ENCODE measurements at places on chromosomes 16 and 17.

GRCh38 chr17:17766077-17766743, 70.6 kb downstream of the SREBF1 start:
- no peak for DNase-seq

DNA sequence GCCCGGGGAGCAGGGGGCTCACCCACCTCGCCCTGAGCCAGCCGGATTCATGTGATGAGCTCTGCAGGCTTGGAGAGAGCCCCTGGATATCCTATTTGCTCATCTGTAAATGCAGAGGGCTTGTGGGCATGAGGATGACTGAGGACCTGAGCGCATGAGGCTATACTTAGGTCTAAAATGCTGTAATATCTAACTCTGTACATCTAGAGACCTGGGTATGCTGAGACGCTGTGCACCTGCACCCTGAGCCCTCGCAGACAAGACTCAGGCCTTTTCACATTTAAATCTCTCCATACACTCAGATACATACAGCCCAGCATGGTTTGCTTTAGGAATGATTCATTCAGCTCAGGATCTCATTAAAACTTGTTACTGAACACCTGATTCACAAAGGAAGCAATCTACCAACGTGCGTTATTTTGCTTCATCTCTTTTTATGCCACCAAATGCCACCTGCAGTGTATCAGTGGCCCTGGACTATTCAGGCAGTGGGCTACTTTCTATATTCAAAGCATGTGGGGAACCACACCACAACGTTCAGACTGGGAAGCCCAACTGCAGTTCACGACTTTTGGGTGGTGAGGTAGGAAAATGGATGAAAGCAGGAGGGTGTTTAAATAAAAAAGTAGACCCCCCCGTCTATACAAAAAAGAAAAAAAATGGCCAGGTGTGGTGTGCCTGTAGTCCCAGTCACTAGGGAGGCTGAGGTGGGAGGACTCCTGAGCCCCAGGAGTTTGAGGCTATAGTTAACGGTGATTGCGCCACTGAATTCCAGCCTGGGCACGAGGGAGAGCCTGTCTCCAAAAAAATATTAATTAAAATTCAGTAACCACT, 12.0 kb downstream of the USP7 start:
- DNase-seq, result no peak

DNA sequence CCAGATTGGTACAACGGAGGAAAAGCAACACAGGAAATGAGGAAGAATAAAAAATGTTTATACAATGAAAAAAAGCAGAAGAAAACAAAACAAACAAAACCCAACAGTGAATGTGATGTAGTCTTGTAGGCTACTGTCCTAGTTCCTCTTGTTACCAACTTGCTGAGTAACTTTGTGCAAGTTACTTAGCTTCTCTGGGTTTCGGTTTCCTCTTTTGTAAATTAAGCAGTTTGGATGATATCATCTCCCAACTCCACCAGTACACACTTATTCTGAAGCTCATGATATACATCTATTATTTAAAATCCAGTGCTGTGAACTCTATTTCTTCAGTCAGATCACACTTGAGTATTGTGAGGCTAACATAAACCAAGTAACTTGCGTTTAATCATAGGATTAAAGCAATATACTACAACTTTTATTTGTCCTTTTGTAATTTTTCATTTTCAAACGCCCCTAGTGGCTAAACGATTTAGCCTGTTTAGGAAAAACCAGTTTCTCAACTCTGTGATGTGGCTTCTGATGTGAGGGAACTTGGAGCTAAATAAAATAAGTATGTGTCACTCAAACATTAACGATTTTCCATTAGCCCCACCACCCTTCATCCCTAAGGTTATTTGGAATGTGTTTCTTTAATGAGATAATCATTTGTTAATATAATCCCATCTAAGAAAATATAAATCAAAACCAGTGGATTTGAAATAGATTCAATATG, 1.4 kb upstream of the UNK start:
- peak; percentile 64 for DNase-seq

DNA sequence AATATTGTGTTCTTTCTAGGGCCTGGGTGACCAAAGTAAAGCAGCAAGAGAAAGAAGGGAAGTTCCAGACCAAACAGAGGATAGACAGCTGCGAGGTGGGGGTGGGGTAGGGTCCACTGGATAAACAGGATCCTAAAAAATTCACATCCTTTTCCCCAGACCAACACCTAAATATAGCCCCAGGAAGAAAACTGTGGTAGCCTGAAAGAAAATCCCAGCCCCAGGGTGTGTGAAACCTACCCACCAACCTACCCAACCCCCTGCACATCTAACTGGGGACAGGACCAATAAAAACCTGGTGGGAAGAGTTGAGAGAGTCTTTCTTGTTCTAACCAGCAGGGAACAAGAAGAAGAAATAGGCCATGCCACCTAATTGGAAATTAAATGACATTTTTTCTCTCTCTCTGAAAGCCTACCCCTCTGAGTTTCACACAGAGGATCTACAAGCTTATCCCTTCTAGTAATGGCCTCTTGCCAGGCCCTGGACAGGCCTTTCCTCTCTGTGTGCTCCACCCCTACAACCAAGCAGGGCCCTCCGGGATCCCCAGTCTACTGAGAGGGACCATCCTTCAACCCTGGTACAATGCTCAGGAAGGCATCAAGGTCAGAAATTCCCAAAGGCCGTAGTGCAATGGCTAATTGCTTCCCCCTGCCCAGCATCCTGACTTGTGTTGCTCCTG, 12.0 kb downstream of the MYO18A start:
- DNase-seq, result no peak

DNA sequence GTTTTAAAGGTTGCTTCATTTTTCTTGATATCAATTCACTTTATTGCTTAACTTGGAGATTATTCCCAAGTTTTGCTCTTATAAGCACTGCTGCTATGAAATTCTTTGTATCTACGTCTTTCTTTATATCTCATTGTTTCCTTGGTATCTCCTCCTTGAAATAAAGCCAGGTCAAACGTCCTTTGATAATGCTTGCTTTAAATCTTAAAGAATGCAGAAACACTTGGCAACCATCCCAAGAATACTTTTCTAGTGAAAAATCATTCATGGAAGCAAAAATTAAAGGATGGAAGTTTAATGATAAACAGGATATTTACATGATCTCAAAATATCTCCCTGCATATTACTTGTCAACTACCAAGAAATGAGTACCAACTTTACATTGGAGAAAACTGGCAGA, 175.2 kb downstream of the CPPED1 start:
- DNase-seq, result no peak

DNA sequence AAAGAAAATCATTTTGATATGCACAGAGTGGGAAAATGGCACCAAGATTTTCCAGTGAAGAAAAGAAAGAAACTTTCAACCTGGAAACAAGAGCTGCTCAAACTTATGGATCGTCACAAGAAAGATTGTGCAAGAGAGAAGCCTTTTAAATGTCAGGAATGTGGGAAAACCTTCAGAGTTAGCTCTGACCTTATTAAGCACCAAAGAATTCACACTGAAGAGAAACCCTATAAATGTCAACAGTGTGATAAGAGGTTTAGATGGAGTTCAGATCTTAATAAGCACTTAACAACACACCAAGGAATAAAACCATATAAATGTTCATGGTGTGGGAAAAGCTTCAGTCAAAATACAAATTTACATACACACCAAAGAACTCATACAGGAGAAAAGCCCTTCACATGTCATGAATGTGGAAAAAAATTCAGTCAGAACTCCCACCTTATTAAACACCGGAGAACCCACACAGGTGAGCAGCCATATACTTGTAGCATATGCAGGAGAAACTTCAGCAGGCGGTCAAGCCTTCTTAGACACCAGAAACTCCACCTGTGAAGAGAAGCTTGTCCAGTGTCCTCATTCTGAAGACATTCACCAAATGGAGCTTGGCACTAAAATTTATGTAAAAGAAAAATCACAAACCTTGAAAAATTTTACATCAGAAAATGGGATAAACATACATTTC, 12.2 kb downstream of the ZNF75A start:
- peak; percentile 9 for DNase-seq

DNA sequence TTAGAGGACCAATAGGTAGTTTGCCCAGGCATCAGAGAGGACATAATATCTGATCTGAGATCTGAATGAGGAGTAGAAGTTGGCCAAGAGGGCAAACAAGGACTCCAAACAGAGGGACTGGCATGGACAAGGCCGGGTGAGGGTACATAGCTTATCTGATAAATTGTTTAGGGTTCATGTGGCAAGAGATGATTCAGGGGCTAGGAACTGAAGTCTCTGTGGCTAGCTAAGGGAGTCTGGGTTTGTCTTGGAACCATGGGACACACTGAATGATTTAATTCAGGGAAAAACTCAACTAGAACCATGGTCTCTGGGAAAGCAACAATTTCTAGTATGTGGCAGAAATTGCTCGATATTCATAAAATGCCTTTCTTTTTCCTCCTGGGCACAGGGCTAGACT, 4.1 kb upstream of the AQP8 start:
- DNase-seq, result no peak

DNA sequence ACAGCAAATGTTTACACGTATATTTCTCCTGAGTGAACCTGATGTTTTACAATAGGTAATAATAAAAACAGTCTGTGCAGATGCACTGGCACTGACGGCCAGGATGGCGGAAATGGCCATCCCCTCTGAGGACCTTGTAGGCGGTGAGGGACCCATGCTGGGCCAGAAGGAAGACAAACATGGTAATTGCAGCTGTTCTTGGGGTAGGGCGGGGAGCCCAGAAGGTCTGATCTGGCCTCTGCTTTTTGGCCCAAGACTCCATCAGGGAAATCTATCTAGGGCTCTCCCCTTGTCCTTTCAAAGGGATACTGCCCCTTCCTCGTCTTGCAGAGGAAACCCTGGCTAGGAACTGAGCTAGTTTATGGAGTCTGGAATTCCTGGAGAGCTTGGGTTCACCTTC, 7.4 kb upstream of the LGALS9 start:
- no peak for DNase-seq

GRCh38 chr16:56593573-56594291, 4.4 kb downstream of the MT3 start:
- no peak for DNase-seq

DNA sequence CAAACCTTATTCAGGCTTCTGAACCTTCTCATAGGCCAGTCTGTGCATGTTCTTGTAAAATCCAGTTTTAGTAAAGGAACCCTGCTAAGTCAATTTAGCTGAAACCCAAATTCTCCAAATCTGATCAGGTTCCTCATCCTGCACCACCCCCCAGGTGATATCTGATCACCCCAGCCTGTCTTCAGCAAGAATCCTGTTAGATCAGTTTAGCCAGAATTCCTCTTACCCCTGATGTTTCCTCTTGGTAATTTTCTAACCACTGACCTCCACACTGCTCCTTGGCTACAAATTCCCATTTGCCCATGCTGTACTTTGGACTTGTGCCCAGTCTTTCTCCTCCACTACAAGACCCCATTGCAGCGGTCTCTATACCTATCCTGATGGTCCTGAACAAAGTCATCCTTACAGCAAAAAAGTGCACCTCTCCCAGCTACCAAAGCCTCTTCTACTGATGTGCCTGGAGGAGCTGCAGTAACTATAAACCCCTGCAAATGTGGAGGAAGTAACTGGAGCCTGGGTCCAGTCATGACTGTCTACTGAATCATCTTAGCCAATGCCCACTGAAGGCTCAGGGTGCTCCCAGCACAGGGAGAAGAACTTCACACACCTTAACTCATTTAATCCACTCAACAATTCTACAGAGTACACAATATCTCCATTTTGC, 23.8 kb downstream of the TEX14 start:
- DNase-seq, result peak; percentile 26

- DNase-seq, result no peak
Observed at GRCh38 chr17:45146166-45146565, 2.1 kb upstream of the HEXIM1 start.

DNA sequence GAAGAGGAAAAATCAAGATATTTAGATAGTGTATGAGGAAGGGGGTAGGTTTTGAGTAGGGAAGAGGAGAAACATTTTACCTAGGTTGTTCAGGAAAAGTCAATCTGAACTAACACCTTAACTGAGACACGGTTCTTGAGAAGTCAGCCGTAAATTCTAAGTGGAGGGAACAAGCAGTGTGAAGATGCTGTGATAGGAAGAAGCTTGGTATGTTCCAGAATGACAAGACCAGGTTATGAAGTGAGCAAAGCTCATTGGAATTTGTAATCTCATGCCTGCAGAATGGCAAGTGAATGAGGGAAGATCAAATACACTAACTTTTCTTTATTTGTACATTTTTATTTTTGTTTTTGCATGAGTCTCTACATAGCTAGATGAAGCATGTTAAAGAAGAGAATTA, 307.6 kb downstream of the ZFHX3 start:
- no peak for DNase-seq

DNA sequence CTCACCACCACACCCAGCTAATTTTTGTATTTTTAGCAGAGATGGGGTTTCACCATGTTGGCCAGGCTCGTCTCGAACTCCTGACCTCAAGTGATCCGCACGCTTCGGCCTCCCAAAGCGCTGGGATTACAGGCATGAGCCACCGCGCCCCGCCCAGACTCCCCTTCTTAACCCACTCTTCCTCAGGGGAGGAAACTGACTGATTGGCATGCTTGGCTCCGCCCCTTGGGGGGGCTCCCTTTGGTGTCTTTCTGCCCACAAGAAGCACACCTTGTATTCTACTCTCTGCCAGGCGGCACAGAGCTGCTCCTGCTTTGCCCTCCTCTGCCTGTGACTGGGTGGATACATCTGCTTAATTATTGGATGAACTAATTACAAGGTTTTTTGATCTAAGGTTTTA, 4.7 kb upstream of the ASGR2 start:
- DNase-seq, result no peak

DNA sequence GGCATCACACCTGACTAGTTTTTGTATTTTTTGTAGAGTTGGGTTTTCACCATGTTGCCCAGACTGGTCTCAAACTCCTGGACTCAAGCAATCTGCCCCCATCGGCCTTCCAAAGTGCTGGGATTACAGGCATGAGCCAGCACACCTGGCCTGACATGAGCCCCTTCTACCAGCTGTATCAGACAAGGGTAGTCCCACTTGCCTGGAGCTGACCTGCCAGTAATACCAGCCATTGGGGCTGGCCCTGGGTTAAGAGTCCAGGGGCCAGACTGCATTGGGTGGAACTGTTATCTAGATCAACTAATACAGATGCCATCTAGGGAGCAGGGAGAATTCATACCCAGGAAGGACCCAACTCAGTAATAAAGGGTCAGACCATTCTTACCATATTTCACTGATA, 28.1 kb downstream of the WSB1 start:
- DNase-seq, result no peak

DNA sequence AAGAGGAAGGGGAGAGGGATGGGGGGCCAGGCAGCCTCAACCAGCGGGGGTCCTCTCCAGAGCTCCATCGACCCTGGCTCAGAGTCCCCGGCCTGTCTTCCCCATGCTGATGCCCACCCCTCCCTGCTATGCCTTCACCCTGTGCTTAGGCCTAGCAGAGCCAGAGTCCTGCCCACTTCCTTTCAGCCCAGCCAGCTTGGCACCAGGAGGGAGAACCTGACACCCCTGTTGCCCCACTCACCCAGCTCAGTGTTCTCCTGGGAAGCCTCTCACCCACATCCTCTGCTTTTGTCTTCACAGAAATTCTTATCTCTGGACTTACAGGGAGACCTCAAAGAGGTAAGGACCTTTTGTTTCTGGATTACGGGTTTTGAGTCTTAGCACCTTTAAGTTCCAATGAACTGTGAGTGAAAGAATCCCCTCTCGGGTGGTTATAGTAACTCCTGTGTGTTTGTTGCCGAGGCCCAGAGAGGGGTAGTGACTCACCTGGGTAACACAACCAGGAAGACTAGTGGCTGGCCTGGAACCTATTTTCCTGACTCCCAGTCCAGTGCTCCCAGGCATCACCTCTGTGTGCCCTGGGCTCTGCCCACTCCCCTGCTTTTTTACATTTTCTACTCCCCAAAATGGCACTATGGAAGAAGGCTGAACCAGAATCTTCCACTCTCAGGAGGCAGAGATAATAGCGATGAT, 53.3 kb downstream of the CES1 start:
- DNase-seq, result no peak

GRCh38 chr17:40520991-40521453, 19.6 kb upstream of the TNS4 start:
- no peak for DNase-seq

GRCh38 chr17:73188011-73188410, 4.8 kb upstream of the COG1 start:
- no peak for DNase-seq
